ENCODE measurements at places on chromosomes 7 and 10.

- DNase-seq = peak; percentile 99
Measured at GRCh38 chr7:1536743-1537534, 6.4 kb downstream of the MAFK start.

GRCh38 chr10:103911021-103911459 is 6.9 kb downstream of the STN1 start:
- no peak for DNase-seq

DNA sequence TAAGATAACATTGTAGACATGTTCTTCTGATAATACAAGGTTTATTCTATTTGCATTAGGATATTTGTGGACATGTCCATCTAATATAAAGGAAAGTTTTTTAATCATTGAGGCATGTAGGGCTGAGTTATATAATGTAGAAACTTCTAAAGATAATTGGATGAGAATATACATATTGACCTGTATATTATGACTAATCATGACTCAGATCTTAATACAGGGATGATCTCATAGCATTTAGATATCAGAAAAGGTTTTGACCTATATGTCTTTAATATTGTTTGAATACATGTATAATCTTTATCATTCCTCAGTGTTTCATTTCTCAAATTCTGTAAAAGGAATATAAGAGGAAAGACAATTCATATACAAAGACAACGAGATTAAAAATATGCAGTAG is 39.2 kb downstream of the CD36 start:
- DNase-seq = no peak

DNA sequence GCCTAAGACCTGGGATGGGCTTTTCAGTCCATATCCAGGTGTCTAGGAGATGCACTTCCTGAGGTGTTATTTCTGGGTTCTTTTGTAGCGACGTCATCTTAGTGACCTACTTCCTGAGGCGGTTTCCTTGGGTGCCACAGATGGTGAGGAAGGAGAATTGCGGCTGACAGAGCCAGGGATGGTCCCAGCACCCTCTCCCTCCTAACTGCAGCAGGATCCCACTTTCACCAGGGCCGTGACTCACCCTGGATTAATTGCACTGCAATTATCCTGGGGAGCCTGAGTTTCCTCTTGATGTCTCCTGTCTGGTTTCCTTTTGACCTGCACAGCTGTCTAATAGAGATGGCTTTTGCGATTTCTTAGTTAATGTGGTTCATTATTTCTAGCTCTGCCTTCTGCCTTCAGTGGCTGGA is 271.7 kb downstream of the TCF7L2 start:
- peak; percentile 97 for DNase-seq

- no peak for DNase-seq
Measured at GRCh38 chr7:149300620-149301285, 38.8 kb downstream of the ZNF783 start.

DNA sequence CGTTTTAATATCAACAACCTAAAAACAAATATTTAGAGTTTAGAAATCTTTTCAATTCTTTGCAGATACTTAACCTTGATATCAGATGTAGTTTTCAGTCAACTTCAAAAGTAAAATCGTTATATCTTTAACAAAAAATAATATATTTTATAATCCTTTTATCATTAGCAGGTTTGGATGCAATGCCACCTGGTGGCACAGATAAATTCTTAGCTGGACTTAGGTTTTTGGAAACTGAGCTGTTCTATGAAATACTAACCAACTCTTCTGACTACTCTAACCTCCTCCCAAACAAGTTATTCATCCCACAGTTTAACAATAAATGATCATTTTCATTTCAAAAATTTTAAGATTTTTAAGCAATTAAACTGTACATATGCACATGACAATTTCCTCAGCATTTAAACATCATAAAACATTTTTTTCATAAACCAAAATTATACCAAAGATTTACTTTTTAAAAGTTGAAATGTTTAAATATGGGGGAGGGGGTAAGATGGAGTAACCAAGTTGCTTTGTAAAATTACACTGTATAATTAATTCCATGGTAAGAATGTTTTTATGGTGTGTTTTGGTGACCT is 56.9 kb downstream of the HIBADH start:
- no peak for DNase-seq

DNA sequence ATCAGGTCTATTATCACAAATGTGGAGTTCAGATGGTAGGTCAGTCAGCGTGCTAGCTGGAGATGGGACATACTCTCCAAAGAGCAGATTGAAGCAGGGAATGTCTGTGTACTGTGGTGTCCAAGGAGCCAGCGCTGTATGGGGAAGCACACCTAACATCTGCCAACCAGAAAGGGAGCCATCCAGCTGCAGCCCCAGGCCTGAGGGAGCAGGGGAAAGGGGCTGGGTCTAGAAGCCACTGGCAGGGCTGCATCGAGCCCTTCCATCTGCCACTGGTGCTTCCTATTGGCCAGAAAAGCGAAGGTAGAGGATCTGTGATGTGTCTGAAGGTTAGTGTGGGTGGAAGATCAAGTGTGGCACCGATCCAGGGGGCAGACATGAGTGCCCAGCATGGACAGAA is 8.0 kb upstream of the RAMP3 start:
- DNase-seq = no peak

- DNase-seq = no peak
Measured at GRCh38 chr10:109618301-109618700, 305.0 kb downstream of the XPNPEP1 start.

DNA sequence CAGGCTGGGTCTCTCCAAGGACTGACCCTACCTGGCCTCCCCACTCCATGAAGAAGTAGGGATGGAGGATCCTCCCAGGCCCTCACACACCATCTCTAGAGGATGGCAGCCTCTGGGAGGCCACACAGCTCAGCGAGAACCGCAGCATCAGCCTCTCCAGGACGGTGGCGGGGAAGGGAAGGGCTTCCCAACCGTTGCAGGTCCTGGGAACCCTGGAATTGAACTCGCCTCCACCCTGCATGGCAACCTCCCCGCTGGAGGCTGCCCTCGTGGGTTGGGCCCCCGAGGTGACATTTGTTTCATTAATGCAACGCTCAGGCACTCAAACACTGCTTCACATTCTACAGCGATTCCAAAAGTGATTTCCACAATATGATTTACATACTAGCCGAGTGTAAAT is 58.5 kb downstream of the EBF3 start:
- DNase-seq = no peak

GRCh38 chr10:128738386-128738915 is 612.2 kb upstream of the MKI67 start:
- DNase-seq = no peak

- no peak for DNase-seq
Measured at GRCh38 chr10:130015075-130015695, 51.1 kb upstream of the EBF3 start.

DNA sequence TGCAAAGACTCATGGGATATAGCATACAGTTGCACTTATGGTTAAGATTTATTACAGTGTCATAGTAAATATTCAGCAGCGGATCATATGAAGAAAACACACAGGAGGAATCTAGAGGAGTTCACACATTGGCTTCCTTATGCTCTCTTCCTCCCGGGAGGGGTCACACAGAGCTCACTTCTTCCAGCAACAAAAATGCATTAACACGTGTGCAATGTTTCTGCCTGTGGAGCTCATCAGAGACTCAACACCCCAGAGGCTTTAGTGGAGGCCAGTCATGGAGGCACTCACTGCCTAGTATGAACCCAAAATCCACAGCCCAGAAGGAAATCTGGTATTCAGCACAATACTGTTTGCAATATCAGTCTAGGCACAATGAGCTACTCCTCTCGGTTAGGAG is 202.8 kb upstream of the PRSS1 start:
- no peak for DNase-seq

GRCh38 chr7:33278095-33278494 is 148.7 kb downstream of the BBS9 start:
- no peak for DNase-seq

- no peak for DNase-seq
Measured at GRCh38 chr7:30954914-30955313, 8.8 kb upstream of the GHRHR start.

- DNase-seq = no peak
Measured at GRCh38 chr7:98162758-98163157, 48.5 kb upstream of the BHLHA15 start.

DNA sequence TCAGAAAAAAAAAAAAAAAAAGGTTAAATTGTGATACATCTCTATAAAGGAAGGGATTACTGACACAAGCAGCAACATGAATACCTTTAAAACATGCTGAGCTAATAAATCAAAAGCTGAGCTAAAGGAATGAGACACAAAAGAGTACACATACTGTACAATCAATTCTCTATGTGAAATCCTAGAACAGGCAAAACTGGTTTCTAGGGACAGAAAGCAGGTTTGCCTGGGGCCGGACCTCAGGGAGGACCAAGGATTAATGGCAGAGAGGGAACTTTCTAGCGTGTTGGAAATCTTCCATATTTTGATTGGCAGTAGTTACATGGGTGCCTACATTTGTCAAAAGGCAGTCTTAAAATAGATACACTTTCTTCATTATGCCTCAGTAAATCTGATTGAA is 52.5 kb downstream of the KLRG2 start:
- DNase-seq = peak; percentile 67

DNA sequence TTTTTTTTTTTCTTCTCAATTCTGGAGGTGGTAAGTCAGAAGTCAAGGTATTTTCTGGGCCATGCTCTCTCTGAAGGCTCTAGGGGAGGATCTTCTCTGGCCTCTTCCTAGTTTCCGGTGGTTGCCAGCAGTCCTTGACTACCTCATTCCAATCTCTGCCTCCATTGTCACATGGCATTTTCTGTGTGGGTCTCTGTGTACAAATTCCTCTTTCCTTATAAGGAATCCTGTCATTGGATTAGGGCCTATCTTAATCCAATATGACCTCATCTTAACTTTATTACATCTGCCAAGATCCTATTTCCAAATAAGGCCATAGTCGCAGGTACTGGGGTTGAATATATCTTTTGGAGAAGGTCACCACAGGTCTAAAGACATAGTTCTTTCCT is 129.3 kb upstream of the PRR15 start:
- no peak for DNase-seq

GRCh38 chr10:24502801-24503460 is 220.8 kb downstream of the ARHGAP21 start:
- DNase-seq = no peak

GRCh38 chr10:102645388-102645740 is 1.1 kb downstream of the TRIM8 start:
- no peak for DNase-seq

- DNase-seq = no peak
Measured at GRCh38 chr7:134613623-134614347, 32.9 kb upstream of the BPGM start.

GRCh38 chr7:10412422-10413019 is 561.2 kb upstream of the PHF14 start:
- no peak for DNase-seq

DNA sequence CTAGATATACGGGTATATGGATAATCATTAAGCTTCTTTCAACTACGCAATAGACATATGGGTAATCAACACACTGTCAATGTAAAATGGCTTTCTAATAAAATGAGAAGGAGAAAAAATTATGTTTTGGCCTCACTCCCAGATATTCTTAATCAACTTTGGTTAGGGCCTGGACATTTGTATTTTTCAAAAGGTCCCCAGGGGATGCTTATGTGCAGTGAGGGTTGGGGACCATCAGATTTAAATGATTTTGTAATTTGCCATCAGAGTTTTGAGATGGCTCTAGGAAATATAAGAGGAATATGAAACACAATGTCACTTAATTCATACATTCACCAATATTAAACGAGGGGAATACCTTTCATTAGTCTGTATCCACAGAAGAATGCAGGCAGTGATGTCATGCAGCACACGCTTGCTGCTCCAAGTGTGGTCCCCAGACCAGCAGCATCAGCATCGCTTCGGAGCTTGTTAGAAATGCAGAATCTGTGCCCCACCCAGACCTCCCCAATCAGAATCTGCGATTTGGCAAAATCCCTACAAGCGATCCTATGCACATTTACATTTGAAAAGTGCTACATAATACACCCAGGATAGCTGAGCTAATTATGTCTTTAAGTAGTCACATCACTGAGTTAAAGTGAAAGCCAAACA is 75.1 kb downstream of the INHBA start:
- no peak for DNase-seq

- no peak for DNase-seq
Measured at GRCh38 chr10:17599089-17599488, 18.1 kb downstream of the HACD1 start.

GRCh38 chr7:46682836-46683624 is 762.0 kb upstream of the IGFBP3 start:
- DNase-seq = no peak

- no peak for DNase-seq
Measured at GRCh38 chr7:84237533-84238173, 43.1 kb upstream of the SEMA3A start.

GRCh38 chr7:24419511-24419910 is 135.5 kb downstream of the NPY start:
- no peak for DNase-seq

- DNase-seq = no peak
Measured at GRCh38 chr10:119197921-119198320, 9.4 kb upstream of the GRK5 start.

- DNase-seq = no peak
Measured at GRCh38 chr7:157623556-157623955, 286.8 kb downstream of the DNAJB6 start.

- DNase-seq = no peak
Measured at GRCh38 chr7:90834771-90835170, 238.7 kb downstream of the CDK14 start.

DNA sequence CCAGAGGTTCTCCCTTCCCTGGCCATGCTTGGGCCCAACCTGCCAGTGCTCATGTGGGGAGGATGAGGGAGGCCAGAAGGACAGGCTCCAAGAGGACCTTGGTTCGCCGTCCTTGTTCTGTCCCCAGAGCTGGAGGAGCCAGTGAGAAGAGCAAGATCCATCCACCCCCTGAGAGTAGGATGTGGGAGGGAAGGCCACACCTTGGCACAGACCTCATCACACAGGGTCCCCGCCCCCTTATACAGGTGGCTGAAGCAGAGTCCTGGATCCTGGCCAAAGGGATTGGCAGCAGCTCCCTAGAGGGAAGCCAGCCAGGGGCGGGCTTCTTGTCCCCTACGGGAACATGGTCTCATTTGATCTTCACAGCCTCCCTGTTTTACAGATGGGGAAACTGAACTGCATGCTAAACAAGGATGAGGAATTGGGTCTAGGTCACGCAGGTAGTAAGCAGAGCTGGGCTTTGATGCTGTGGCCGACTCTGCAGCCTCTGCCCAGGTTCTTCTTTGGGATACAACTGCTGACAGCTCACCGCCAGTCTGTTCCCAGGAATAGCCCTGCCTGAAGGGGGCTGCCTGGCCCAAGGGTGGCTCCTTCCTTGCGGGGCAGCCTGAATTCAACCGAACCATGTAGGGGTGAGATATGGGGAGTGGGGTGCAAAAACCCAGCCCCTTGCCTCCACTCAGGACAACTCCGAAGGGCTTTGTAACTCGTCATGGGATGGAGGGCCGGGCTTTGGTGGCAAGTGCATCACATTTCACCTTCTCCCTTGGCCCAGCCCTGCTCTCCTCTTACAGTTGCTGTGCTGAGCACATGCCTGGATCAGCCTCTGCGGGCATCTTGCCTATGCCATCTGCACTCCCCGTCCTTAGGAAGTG is 62.2 kb upstream of the KDM7A start:
- no peak for DNase-seq
